ENCODE measurements at places on chromosomes 5 and 9. TPM values are rescaled to one million over a fixed set of nuclear protein-coding genes. Genes with fewer than 3 reads are reported as not detected.

Gene PDE8B
- total RNA-seq, result 0.86 TPM

DNA sequence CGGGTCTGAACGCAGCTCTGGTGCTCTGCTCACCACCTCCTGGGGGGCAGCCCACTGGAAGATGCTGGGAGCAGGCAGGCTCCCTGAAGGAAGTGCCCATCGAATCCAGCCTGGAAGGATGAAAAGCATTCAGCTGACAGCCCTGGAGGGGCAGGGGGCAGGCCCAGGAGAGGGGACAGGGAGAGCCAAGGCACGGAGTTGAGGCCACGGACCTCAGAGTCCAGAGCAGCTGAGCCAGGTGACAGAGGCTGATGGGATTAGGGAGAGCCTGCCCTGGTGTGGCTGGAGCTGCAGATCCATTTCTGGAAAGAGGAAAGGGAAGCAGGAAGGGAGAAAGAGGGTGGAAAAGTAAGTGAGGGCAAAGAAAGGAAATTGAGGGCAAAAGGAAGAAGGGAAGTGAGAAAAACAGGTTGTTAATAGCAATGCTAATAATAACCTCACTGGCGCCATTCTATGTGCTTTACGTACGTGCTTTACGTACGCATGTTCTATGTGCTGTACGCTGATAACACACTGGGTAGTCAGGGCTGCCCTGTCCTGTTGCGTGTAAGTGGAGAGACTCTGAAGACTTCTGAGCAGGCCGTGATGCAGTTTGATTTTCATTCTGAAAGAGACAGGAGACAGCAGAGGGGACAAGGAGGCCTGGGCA is 52.6 kb downstream of the LMX1B start:
- peaks cover 12% of the 10 kb centered on the region for H3K27me3 ChIP-seq
- peaks cover 15% of the 10 kb centered on the region for H3K4me1 ChIP-seq
- no peak overlapping the region for H3K4me3 ChIP-seq
- H3K27ac ChIP-seq, result no peak overlapping the region
- no peak for DNase-seq
- H3K36me3 ChIP-seq, result no peaks in the 10 kb centered on the region

DNA sequence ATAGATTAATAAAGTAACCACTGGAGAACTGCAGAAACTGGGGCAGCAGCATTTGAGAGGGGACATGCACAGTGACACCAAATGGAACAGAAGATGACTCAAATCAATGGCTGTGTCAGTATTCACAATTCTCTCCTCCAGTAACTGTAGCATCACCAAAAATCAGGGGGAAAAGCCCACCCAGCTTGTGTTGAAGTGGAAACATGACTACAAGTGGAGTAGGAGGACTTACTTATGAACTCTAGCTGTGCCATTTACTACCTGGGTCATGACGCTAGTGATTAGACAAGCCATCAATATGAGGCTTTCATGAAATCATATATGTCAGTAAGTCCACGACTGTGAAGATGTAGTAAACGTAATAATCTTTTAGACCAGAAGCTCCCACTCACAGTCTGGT is 199.8 kb upstream of the PTGER4 start:
- no peak overlapping the region for H3K27ac ChIP-seq
- H3K36me3 ChIP-seq, result no peaks in the 10 kb centered on the region
- H3K4me1 ChIP-seq, result peaks cover 15% of the 10 kb centered on the region
- no peak for DNase-seq
- H3K27me3 ChIP-seq, result no peaks in the 10 kb centered on the region

- H3K36me3 ChIP-seq, result no peaks in the 10 kb centered on the region
- H3K27ac ChIP-seq, result no peak overlapping the region
- H3K4me3 ChIP-seq, result no peak overlapping the region
- no peaks in the 10 kb centered on the region for H3K27me3 ChIP-seq
- DNase-seq, result no peak
Observed at GRCh38 chr9:15725953-15726352, 173.1 kb downstream of the CCDC171 start.

GRCh38 chr9:137924761-137925369 is 47.3 kb downstream of the CACNA1B start:
- no peak overlapping the region for H3K27ac ChIP-seq
- peaks cover 8% of the 10 kb centered on the region for H3K27me3 ChIP-seq
- no peaks in the 10 kb centered on the region for H3K36me3 ChIP-seq

DNA sequence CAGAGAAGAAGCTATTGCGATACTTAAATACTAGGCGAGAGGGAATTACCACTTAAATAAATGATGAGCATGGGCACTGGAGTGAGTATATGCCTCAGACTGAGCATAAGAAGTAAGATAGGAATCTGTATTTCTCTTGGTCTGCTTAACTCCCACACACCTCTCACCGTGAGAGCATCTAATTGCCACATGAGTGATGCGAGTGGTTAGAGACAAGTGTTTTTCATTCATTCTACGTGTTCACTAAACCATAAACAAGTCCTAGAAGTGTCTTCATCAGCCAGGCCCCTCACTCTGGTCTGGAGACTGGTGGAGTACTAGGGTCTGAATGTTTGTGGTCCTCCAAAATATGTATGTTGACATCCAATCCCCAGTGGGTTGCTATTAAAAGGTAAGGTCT is 150.2 kb upstream of the SLC12A2 start:
- H3K4me1 ChIP-seq, result no peaks in the 10 kb centered on the region
- no peak for DNase-seq
- H3K36me3 ChIP-seq, result peaks cover 4% of the 10 kb centered on the region

- no peaks in the 10 kb centered on the region for H3K36me3 ChIP-seq
- DNase-seq, result no peak
- no peak overlapping the region for H3K27ac ChIP-seq
- no peak overlapping the region for H3K4me3 ChIP-seq
- peaks cover 8% of the 10 kb centered on the region for H3K4me1 ChIP-seq
Observed at GRCh38 chr5:113319256-113320053, 115.3 kb downstream of the TSSK1B start.

Data from esophagus muscularis mucosa (tissue), 4 donors.